H9 (cell line): ENCODE measurements at places on chromosomes 1 and 21. TPM values are rescaled to one million over a fixed set of nuclear protein-coding genes. Genes with fewer than 3 reads are reported as not detected.

GRCh38 chr1:91015358-91015780 is 6.5 kb downstream of the ZNF644 start:
- DNase-seq: no peak

- no peak for DNase-seq
These were observed 3.8 kb downstream of the B4GALT2 start for GRCh38 chr1:43982808-43983207.

GRCh38 chr1:56910441-56910985 is 55.3 kb downstream of the C8B start:
- DNase-seq: no peak

ZBTB8B gene
- 1.6 and 1.9 TPM in 2 replicates for total RNA-seq

ESRRG gene
- 0.44 and 0.48 TPM in 2 replicates for total RNA-seq
